Caco-2 (cell line): ENCODE measurements at places on chromosomes 7 and 10. TPM values are rescaled to one million over a fixed set of nuclear protein-coding genes. Genes with fewer than 3 reads are reported as not detected.

Gene PPP1R17
- not detected in 2 replicates for total RNA-seq

- DNase-seq: no peak
Measured at GRCh38 chr10:133422807-133423771, 1.3 kb downstream of the SPRN start.

DNA sequence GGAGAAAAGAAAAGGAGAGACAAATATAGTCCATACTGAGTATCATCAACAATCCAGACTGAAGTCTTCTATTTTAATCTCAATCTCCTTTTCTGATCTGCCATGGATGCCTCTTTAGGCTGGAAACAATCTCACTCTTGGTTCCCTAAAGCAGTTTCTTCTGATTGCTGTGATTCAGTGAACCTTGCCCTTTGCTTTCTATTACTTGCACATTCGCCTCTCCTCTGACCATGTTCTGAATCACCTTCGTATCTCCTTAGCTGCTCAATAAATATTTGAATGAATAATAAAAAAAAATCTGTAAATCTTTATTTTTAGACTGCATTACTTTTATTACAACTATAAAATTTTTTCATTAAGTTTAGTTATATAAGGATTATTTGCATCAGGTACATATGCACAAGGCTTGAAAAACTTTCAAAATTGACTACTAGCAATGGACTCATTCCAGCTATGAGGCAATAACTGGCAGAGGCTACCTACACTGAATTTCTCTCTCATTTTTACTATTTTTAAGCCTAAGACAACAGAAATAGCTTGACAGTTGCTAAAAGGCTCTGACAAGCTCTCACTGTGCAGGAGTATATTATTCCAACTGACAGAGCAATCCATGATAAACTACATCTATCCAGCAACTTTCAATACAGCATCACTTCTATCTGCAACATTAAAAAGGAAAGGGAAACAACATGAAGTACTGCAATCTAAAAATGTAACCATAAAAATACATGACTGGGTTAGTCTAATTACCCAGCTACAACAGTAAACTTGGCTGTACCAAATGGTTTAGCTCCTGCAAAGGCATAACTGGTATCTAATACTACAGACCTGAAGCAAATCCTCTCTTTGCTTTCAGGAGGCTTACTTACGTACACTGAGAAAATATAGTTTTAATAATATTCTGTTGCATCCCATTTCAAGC is 25.6 kb downstream of the TM9SF3 start:
- no peak for DNase-seq

Gene LRRC61
- total RNA-seq: 32.4 and 35.8 TPM in 2 replicates

GRCh38 chr10:45375716-45376231 is 1.8 kb downstream of the ALOX5 start:
- no peak for DNase-seq

Gene ATRNL1
- total RNA-seq: not detected in 2 replicates

Gene FBXO24
- total RNA-seq: 1.4 and 1.5 TPM in 2 replicates

GRCh38 chr7:70700055-70700940 is 431.6 kb upstream of the GALNT17 start:
- DNase-seq: no peak

Gene HTR7
- total RNA-seq: not detected in 2 replicates

Gene HOXA4
- total RNA-seq: 4.8 and 5.5 TPM in 2 replicates
